Activated CD4-positive, alpha-beta T cell treated with anti-CD3 and anti-CD28 coated beads, Interleukin-2, amount 10 ng/mL, durations not matched to agents 24 days and 14 days (primary cell): ENCODE measurements at places on chromosomes 1 and 21.

- no peak overlapping the region for H3K4me3 ChIP-seq
- H3K27me3 ChIP-seq: no peaks in the 10 kb centered on the region
- no peak for DNase-seq
- no peaks in the 10 kb centered on the region for H3K4me1 ChIP-seq
These were observed 233.5 kb upstream of the NRIP1 start for GRCh38 chr21:15298306-15298705.

- no peaks in the 10 kb centered on the region for H3K4me1 ChIP-seq
- DNase-seq: no peak
- H3K36me3 ChIP-seq: no peaks in the 10 kb centered on the region
- no peak overlapping the region for H3K27ac ChIP-seq
- H3K4me3 ChIP-seq: no peak overlapping the region
These were observed 117.5 kb downstream of the PRDM16 start for GRCh38 chr1:3186526-3186921.

DNA sequence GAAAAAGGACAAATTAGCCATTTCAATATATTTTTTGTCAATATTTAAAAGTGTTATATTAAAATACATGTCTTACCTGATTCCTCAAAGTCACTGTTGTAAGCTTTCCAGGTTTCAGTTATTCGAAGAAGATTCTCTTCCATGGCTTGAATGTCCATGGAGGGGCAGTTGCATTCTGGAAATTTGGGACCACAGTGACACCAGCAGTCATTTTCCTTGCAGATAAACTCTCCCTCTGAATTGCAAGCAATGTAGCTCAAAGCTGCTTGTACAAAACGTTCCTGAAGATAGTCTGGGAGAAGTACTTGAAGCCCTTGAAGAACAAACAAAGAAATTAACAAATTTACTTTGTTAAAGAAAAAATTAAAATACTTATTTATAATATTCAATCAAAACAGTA lies 251.7 kb downstream of the BRINP3 start:
- H3K27me3 ChIP-seq: no peaks in the 10 kb centered on the region
- no peak for DNase-seq
- no peak overlapping the region for H3K4me3 ChIP-seq
- no peaks in the 10 kb centered on the region for H3K36me3 ChIP-seq
- H3K4me1 ChIP-seq: no peaks in the 10 kb centered on the region

- DNase-seq: no peak
- H3K27me3 ChIP-seq: peaks cover 2% of the 10 kb centered on the region
- no peak overlapping the region for H3K27ac ChIP-seq
- H3K36me3 ChIP-seq: no peaks in the 10 kb centered on the region
- H3K4me1 ChIP-seq: no peaks in the 10 kb centered on the region
These were observed 38.1 kb downstream of the HHAT start for GRCh38 chr1:210366767-210367166.

DNA sequence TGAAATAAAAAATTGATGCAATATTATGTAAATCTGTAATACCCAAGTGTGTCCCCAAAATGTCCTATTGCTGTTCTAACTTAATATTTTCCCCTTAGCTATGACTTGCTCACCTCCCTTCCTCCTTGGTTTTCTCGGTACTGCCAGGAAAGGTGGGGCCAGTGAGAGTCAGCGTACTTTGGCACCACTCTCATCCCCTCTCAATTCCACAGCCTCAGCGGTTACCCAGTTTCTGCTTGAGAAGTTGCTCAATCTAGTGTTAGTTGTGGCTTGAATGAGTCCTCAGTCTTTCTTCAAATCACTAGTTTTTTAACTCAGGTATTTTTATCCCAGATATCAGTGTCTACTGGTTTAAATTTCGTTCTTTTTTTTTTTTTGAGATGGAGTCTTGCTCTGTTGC lies 32.3 kb downstream of the BCAS2 start:
- H3K27ac ChIP-seq: no peak overlapping the region
- H3K4me3 ChIP-seq: no peak overlapping the region
- H3K4me1 ChIP-seq: no peaks in the 10 kb centered on the region
- no peak for DNase-seq
- no peaks in the 10 kb centered on the region for H3K36me3 ChIP-seq
- peaks cover 2% of the 10 kb centered on the region for H3K27me3 ChIP-seq

GRCh38 chr1:159908031-159908940 lies 8.3 kb upstream of the CFAP45 start:
- H3K27ac ChIP-seq: no peak overlapping the region
- no peaks in the 10 kb centered on the region for H3K27me3 ChIP-seq
- no peak overlapping the region for H3K4me3 ChIP-seq
- no peak for DNase-seq
- peaks cover 39% of the 10 kb centered on the region for H3K4me1 ChIP-seq
- H3K36me3 ChIP-seq: peaks cover 3% of the 10 kb centered on the region

DNA sequence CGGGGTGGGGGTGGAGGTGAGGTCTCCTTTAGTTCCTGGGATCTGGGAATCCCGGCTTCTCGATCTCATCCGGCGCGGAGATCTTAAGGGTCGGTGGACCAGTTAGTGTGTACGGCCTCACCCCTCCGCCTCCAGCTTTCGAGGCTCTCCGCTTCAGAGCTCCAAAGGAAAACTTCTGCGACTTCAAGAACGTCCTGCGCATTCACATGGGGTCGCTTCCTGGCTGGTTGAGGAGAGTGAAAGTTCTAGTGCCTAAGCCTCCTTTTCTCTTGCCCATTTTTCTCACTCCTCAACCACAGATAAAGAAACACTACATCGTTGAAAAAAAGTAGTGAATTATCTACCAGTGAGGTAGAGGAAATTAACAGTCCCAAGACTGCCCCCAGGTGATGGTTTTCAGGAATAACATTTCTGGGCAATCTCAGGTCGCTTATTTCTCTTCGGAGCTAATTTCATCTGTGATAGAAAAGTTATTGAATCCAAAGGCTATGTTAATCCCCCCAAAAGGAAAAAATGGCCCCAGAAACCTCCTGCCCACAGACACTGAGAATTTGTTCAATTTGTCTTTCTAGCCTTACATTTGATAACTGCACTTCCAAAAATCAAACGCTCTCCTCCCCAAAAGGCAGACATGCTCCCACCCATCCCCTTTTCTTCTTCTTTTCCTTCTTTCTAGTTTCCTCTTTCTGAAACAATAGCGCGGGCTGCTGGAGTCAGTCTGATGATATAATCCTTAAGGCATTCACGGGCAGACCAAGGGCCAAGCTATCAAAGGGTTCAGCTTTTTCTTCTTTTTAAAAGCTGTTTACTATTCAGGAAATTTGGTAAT lies 20.6 kb upstream of the TBX15 start:
- H3K36me3 ChIP-seq: peaks cover 8% of the 10 kb centered on the region
- peaks cover 5% of the 10 kb centered on the region for H3K4me1 ChIP-seq
- peak; percentile 71 for DNase-seq
- H3K27me3 ChIP-seq: peaks cover 62% of the 10 kb centered on the region
- peak overlapping the region; percentile 21 for H3K27ac ChIP-seq

DNA sequence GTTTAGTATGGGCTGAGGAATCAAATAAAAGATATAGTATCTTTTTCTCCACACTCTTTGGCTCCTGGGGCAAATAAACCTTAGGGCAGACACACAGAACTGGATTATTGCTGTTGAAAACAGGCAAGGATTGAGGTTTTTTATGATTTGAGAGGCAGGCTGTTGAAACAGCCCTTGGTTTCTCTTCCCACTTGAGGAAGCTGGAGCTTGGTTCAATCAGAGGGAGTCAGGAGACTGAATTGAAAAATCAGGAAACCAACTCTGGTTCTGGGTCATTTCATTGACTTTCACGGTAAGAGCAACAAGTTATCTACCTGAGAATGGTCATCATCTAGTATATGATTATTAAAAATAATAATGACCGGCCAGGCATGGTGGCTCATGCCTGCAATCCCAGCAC lies 108.4 kb downstream of the CNIH3 start:
- no peak for DNase-seq
- no peak overlapping the region for H3K4me3 ChIP-seq
- H3K27ac ChIP-seq: no peak overlapping the region
- H3K27me3 ChIP-seq: peaks cover 8% of the 10 kb centered on the region

DNA sequence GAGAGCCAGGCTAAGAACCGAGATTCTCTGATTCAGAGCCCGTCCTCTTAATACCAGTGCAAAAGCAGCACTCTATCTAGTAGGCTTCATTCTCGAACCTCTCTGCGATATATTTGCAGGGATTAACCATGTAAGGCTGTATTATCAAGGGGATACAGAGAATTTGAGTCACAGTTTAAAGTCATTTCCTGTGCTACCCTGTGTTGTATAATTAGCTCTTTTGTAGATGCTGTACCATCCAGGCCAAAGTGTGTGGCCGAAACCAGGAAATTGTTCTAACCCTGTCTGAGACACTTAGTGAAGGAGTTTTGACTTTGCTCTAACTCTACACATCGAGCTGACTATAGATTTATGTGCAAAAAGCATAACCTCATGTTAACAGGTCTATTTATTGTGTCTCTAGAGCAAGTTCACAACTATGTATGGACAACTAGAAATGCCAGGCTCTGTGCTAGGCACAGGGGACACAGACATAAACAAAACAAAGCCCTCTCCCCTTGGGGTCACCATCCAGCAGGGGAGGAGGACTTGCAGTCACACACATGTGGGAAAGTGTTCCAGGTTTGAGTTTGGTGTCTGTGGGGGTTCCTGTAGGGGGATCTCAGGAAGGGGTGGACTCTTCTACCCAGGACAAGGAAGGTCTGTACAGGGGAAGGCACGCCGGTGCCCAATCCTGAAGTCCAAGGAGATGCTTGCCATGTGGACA lies 182.2 kb downstream of the DHRS3 start:
- H3K27me3 ChIP-seq: peaks cover 3% of the 10 kb centered on the region
- H3K36me3 ChIP-seq: peaks cover 30% of the 10 kb centered on the region
- H3K4me1 ChIP-seq: peaks cover 73% of the 10 kb centered on the region
- DNase-seq: peak; percentile 81

DNA sequence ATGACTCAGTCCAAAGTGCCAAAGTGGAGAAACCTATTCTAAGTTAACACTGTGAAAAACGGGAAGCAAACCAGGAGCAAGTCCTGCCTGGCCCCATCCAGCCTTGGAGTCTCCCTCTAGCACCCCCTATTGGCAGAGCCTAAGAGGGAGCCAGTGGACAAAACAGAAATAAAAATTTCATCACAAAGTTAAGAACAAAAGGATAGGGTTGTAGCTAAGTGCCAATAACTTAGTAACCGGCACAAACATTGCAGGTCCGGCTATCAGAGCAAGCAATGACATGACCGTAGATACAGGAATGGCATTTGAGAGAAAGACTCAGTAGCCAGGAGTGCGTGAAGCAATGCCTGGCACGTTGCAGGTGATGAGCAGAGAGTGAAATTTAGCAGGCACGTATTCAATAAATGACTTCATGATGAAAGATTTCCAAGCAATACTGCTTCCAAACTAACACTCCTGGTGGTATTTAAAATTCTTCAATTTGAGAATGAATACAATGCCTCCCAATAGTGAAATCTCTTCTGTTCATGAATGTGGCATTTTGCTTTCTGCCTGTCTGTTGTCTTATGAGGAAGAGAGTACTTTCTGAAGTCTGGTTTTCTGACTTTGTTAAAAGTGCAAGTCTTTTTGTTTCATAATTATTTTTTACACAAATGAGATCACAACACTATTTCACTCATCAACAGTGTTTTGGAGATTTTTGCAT lies 391.0 kb downstream of the OMA1 start:
- no peak for DNase-seq
- no peaks in the 10 kb centered on the region for H3K4me1 ChIP-seq
- H3K36me3 ChIP-seq: no peaks in the 10 kb centered on the region
- H3K27me3 ChIP-seq: no peaks in the 10 kb centered on the region
- H3K27ac ChIP-seq: no peak overlapping the region

GRCh38 chr1:168210312-168210711 lies 15.5 kb upstream of the SFT2D2 start:
- peaks cover 10% of the 10 kb centered on the region for H3K36me3 ChIP-seq
- no peak for DNase-seq
- no peak overlapping the region for H3K27ac ChIP-seq

DNA sequence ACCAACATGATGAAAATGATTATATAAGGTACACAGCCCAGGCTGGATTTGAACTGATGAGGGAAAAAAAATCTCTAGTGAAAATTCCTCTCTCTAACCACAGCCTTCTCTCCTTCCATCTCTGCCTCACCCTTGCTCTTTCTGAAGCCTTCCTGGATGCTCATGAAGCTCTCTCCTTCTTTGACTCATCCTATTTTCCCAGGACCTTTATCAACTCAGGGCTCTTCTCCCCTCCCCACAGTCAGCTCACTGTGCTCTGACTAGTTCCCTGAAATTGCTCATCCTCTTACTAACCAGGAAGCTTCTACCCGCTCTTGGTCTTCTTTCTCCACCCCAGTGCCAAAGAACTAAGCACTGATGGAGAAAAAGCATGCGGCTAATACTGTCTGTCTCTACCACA lies 46.4 kb upstream of the ERG start:
- no peak overlapping the region for H3K27ac ChIP-seq
- H3K4me1 ChIP-seq: no peaks in the 10 kb centered on the region
- H3K4me3 ChIP-seq: no peak overlapping the region
- no peaks in the 10 kb centered on the region for H3K27me3 ChIP-seq

DNA sequence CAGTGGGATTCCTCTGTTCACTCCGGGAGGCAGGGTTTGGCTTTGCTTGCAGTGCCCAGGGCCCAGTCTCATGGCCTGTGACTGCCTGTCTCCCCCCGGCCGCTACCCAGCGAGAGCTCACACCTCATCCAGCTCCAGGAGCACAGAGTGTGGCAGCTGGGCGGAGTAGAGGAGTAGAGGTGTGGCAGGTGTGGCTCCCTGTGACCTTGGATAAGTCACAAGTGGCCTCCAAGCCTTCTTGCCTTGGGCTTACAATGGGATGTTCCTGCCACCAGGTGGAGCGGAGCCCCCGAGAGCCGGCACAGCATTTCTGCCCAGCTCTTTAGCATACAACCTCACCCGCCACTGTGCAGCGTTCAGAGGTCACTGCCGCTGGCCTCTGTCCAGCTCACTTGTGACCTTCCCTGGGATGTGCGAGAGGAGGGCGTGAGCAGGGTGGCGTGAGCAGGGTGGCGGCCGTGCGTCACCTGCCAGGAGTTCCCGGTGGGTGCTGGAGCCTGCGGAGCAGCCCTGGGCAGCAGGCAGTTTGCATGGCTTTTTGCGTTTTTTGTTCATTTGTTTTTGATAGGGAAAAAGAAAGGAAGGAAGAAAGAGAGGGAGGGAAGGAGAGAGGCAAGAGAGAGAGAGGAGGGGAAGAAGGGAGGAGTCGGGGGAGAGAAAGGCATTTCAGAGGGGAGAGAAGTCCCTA lies 42.4 kb downstream of the CRYAA start:
- no peak for DNase-seq
- no peak overlapping the region for H3K4me3 ChIP-seq
- H3K4me1 ChIP-seq: no peaks in the 10 kb centered on the region
- H3K27me3 ChIP-seq: no peaks in the 10 kb centered on the region

DNA sequence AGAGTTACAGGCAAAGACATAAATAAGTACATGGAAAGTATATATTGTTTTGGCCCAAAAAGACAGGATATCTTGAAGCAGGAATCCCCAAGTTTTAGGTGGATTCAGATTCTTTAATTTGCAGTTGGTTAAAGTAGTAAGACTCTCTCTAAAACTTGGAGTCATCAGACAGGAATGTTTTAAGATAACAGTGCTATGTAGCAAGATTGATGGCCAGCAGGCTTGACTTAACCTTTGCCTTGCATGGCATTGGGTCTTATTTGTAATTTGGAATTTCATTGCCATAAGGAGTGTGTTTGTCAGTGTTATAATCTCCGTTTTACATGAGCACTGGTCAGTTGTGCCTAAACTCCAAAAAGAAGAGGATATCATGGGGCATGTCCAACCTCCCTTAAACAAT lies 727.6 kb upstream of the CHRM3 start:
- no peaks in the 10 kb centered on the region for H3K36me3 ChIP-seq
- no peaks in the 10 kb centered on the region for H3K4me1 ChIP-seq
- no peak for DNase-seq
- H3K27me3 ChIP-seq: no peaks in the 10 kb centered on the region

GRCh38 chr1:248858096-248858890 lies 592 bp downstream of the ZNF692 start:
- H3K27me3 ChIP-seq: no peaks in the 10 kb centered on the region
- peaks cover 50% of the 10 kb centered on the region for H3K4me1 ChIP-seq

GRCh38 chr21:16983420-16983819 lies 529.4 kb upstream of the CXADR start:
- no peak for DNase-seq
- H3K27ac ChIP-seq: no peak overlapping the region
- no peak overlapping the region for H3K4me3 ChIP-seq
- H3K27me3 ChIP-seq: no peaks in the 10 kb centered on the region
- H3K36me3 ChIP-seq: no peaks in the 10 kb centered on the region
